ENCODE measurements at places on chromosomes 6 and 20.
A peak's percentile ranks its signal among the peaks of the same experiment; 100 is the strongest.

- DNase-seq: peak; percentile 16
These were observed 37.6 kb upstream of the HINT3 start for GRCh38 chr6:125918681-125919566.

GRCh38 chr6:98094696-98095095, 739.7 kb upstream of the POU3F2 start:
- DNase-seq: no peak

- no peak for DNase-seq
These were observed 79.0 kb downstream of the IMPG1 start for GRCh38 chr6:75993236-75994162.

DNA sequence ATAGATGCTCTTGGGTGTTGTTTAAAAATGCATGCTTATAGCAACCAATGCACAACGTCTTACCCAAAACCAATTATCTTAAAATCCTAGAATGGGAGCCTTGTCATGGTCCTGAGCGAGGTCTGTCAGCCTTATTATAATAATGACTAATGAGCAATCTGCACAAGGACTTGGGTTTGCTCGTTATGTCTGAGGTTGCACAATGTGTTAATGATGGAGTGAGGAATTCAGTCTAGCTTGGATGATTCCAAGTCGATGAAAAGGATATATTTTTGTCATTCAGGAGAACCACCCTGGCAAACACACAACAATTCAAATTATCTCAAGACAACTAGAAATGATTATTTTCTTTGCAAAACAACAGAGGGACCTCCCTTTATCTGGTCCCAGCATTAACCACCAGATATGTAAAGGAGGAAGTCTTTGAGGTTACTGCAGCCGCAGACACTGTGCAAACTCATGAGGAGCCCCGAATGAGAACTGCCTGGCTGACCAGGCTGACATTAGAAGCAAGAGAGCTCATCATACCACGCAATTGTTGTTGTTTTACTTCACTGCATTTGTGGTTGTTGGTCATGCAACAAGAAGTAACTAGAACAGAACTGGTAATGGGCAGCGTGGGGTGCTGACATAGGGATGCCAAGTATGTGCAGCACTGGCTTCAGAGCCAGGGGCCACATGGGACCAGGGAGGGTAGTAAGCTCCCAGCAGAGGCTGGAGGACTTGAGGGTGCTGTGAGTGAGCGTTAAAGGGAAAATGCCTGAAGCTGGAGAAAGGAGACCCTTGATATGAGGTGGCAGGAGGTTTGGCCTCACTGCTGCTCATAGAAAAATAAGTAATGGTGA, 488.3 kb downstream of the CDH26 start:
- no peak for DNase-seq

- DNase-seq: no peak
These were observed 6.2 kb downstream of the LRRC1 start for GRCh38 chr6:53801022-53801421.

GRCh38 chr20:10611357-10611756, 62.4 kb downstream of the JAG1 start:
- DNase-seq: no peak
